ENCODE measurements at places on chromosomes 4 and X.

DNA sequence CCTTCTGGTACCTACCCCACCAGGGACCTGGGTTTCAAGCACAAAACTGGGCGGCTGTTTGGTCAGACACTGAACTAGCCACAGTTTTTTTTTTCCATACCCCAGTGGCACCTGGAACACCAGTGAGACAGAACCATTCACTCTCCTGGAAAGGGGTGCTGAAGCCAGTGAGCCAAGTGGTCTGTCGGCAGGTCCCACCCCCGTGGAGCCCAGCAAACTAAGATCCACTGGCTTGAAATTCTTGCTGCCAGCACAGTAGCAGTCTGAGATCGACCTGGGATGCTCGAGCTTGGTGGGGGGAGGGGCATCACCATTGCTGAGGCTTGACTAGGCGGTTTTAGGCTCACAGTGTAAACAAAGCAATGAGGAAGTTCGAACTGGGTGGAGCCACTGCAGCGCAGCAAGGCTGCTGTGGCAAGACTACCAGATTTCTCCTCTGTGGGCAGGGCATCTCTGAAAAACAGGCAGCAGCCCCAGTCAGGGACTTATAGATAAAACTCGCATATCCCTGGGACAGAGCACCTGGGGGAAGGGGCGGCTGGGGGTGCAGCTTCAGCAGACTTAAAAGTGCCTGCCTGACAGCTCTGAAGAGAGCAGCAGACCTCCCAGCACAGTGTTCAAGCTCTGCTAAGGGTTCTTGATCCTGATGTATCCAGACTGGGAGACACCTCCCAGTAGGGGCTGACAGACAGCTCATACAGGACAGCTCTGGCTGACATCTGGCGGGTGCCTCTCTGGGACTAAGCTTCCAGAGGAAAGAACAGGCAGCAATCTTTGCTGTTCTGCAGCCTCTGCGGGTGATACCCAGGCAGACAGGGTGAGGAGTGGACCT lies 223.0 kb downstream of the COX18 start:
- DNase-seq, result no peak

GRCh38 chr4:180794333-180794732 lies 1448.9 kb upstream of the TENM3 start:
- DNase-seq, result no peak

- DNase-seq, result no peak
Observed at GRCh38 chrX:46040001-46040400, 505.2 kb downstream of the ZNF674 start.

- DNase-seq, result no peak
Observed at GRCh38 chr4:106092361-106093040, 197.2 kb downstream of the NPNT start.

GRCh38 chr4:8548731-8549351 lies 31.4 kb upstream of the GPR78 start:
- no peak for DNase-seq

DNA sequence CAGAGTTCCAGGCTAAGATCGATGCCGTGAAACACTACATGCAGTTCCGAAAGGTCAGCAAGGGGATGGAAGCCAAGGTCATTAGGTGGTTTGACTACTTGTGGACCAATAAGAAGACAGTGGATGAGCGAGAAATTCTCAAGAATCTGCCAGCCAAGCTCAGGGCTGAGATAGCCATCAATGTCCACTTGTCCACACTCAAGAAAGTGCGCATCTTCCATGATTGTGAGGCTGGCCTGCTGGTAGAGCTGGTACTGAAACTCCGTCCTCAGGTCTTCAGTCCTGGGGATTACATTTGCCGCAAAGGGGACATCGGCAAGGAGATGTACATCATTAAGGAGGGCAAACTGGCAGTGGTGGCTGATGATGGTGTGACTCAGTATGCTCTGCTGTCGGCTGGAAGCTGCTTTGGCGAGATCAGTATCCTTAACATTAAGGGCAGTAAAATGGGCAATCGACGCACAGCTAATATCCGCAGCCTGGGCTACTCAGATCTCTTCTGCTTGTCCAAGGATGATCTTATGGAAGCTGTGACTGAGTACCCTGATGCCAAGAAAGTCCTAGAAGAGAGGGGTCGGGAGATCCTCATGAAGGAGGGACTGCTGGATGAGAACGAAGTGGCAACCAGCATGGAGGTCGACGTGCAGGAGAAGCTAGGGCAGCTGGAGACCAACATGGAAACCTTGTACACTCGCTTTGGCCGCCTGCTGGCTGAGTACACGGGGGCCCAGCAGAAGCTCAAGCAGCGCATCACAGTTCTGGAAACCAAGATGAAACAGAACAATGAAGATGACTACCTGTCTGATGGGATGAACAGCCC lies 9.3 kb downstream of the CNGA2 start:
- no peak for DNase-seq

DNA sequence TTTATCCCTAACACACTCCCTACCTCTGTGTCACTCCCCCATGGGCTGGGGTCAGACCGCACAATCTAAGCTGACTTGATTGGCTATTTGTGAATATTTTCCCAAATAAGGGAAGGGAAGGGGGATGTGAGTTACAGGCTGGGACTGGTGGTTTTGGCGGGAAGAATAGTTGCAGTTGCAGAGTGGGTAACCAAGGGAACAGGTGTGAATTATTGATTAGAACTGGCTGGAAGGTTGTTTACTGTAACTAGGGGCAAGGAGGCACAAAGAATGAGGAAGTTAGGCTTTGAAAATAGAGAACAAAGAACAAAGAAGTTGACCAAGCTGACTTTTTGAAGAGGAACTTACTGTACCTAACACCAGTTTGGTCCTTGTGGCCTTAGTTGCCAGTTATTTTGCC lies 88.0 kb upstream of the XAGE2 start:
- no peak for DNase-seq

GRCh38 chr4:121154103-121154515 lies 10.0 kb downstream of the TNIP3 start:
- DNase-seq, result no peak

GRCh38 chr4:149715822-149716585 lies 99.6 kb downstream of the IQCM start:
- DNase-seq, result no peak

DNA sequence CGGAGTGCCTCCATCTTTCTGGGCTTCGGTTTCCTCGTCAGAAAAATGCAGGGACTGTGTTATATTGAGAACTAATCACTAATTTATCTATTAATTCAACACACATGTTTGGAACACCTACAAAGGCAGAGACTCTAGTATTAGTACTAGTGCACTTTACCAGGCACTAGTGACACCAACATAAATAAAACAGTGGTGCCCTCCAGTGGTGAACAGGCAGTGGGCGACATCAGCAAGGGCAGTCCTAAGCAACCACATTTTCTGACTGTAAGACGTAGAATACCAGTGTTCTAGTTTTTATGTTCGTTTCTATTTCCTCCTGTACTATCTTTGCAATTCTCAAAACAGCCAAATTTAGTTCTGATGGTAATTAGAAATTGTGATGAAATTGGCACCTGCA lies 69.1 kb upstream of the UCP1 start:
- no peak for DNase-seq

All from activated CD8-positive, alpha-beta memory T cell treated with anti-CD3 and anti-CD28 coated beads for 1 hour (primary cell).